Cerebellar nuclear complex (tissue), 1 donor: ENCODE measurements at places on chromosomes 12 and 14.

- no peak for DNase-seq
Measured at GRCh38 chr12:69055280-69055679, 122.3 kb upstream of the CPM start.

- DNase-seq: no peak
Measured at GRCh38 chr14:73997944-73998447, 21.1 kb downstream of the ENTPD5 start.

DNA sequence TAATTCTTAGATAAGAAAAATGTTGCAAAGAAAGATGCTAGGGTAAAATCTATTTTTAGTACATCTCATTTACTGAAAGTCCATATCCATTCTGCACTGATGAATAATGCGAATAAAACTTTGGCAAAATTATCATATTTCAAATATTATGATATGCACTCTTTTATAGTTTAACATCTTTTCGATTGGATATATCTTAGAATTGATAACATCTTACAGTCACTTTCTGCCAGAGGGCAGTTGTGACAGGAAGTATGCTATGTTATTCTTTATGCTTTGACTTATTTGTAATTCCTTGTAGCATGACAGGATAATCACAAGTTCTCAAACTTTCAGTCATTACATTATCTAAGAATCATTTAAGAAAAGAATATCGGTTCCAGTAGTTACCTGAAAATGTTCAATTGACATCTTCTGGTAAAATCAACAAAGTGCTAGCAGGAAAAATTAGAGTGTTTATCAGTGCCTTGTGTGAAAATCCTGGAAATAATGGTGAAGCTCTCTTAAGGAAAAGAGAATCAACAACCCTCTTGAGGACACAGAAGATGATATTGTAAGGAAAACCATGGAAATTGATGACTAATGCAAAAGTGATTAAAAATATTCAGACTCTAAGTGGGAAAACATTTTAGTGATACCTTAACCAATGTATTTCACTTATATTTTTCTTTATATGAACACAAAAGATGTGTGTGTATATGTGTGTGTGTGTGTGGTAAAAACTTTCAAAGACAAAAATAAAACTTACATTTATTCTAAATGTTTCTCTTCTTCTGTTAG is 95.5 kb downstream of the SLC6A15 start:
- DNase-seq: no peak

DNA sequence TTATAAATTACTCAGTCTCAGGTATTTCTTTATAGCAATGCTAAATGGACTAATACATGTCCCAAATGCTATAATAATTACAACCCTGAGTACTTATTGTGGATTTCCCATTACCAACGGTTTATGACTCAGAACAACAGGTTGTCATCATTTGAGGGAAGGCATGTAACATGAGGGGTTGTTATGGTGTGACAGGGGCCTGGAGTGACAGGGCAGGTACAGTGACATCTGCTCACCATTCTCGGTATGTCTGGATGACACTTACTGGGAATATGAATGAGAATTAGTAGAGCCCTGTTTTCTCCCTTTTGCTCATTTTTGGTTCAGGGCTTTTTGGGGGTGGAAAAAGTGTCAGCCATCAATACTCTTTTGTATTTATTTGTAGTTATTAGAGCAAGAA is 36.2 kb upstream of the FERMT2 start:
- no peak for DNase-seq

DNA sequence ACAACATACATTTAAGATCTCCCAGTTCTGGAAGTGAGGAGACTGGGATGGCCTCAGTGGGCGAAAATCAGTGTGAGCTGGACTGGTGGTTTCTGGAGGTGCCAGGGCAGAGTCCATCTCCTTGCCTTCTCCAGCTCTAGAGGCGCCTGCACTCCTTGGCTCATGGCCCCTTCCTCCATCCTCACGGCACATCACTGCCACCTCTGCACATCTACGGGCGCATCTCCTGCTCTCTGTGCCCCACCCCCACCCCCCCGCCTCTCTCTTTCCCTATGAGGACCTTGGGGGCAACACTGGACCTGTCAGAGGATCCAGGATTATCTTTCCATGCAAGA is 62.8 kb upstream of the DIO3 start:
- no peak for DNase-seq

DNA sequence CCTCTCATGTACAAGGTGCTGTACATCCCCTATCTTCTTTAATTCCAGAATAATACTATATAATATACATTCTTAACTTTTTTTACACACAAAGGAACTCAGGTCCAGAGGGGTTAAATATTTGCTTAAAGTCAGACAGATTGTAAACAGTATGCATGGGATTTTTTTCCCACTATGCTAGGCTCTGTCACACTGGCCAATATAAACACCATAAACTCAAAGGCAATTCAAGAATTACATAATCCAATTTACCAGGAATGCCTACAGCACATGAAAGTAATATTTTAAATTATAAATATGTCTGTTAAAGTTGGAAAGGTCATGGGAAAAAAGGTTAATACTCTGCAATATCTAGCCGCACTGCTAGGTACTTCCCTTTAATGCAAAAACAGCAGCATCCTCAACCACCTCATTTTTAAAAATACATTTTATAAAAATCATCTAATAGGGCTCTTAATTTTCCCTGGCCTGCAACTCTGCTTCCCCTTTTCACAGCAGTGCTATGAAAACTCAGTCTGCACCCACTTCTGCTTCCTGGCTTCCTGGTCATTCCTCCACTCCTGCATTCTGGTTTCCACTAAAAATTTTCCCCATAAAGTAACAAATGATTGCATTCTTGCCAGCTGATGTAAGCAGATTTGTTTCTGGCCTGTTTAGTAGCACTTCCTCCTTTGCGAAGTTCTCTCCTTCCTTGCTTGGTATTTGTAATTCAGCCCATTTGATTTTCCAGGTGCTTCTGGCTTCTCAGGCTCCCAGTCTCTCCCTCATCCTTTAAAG is 128.1 kb downstream of the ITPR2 start:
- no peak for DNase-seq

DNA sequence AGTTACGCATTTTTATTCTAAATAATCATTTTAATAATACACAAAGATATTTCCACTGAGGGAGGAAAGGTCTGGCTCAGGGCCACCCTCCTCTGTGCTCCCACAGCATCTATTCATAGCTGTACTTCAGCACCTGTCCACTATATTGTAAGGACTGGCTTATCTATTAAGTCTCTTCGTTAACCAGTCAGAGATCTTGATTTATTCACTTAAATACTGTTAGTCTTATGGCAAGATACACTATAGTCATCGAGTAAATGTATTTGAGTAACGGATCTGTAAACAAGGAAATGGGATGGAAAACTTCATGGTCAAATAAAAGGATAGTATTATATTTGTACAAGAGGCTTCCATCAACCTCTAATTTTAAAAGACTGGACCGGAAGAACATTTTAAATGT is 54.6 kb downstream of the SPTLC2 start:
- DNase-seq: no peak

GRCh38 chr12:3644104-3644503 is 108.8 kb downstream of the CRACR2A start:
- DNase-seq: no peak

- DNase-seq: no peak
Measured at GRCh38 chr12:61694214-61694613, 566.0 kb upstream of the USP15 start.

GRCh38 chr14:50453869-50454268 is 57.2 kb upstream of the CDKL1 start:
- DNase-seq: no peak

GRCh38 chr12:98968896-98969295 is 323.8 kb downstream of the APAF1 start:
- DNase-seq: no peak

DNA sequence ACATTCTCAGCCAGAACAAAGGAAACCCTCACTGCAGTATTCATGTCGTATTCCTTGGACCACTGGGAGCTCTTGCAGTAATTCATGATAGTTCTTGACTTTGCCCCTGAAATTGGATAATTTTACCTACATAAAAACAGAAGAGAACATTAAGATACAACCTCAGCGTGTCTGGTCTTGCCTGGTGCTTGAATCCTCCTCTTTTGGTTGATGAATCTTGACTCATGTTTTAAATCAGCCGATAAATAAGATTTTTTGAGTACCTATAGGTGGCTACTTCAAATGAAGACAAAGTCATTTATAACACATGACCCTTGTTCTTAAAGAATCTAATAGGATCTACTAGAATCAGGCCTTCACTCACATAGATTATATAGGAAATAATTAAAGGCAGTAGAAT is 221.0 kb downstream of the PTPRO start:
- no peak for DNase-seq

- DNase-seq: no peak
Measured at GRCh38 chr14:99971941-99972747, 93.1 kb upstream of the EVL start.

DNA sequence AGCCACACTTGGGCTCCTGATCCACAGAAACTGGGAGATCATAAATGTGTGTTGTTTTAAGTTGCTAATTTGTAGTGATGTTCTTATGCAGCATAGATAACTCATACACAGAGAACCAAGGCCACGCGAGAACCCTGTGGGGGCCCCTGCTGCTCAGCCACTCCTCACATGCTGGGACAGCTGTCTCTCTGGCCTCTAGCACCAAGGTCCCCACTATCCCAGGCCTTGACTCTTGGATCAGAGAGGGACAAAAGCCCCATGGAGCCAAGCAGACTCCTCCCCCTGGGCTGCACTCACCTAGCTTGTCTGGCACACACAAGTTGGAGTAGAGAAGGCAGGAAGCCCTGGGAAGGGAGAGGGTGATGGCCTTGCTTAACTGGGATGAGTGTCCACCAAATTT is 11.3 kb downstream of the PLD4 start:
- DNase-seq: no peak

- DNase-seq: no peak
Measured at GRCh38 chr12:47296828-47297227, 217.1 kb upstream of the AMIGO2 start.

DNA sequence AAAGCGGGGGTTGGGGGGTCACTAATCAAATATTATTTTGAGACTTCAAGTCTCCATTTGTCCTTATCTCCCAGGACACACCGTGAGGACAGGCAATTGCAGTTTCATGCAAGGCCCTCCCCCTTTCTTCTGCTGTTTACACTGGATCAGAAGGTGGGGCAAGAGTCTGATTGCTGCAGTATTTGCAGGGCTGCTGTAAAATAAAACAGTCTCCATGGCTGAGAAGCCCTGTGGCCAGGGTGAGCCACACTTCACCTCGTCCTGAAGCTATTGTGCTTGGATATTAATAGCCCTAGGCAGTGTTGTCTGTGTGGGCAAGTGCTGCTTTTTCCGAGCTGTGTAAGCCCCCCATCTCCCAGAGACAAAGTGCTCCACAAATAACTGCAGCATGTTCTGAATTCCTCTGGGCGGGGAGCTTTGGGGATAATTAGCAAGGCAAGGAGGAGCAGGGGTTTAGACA is 187.4 kb upstream of the NTF3 start:
- no peak for DNase-seq

DNA sequence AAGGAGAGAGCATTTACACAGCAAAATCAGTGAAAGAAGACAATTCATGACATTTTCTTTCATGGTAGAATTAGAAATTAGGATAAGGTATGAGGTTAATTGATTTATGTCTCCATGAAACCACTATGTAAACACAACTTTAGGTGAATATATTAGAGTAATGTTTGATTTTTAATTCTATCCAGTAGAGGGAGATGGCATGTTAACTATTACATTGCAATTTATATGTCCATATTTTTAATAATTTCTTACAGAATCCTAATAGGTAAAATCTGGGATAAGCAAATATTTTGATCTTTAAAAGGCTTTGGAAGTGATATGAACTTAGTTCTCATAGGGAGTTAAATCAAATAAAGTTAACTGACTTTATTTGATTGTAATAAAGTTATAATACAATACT is 373.4 kb upstream of the PDE3A start:
- DNase-seq: no peak

DNA sequence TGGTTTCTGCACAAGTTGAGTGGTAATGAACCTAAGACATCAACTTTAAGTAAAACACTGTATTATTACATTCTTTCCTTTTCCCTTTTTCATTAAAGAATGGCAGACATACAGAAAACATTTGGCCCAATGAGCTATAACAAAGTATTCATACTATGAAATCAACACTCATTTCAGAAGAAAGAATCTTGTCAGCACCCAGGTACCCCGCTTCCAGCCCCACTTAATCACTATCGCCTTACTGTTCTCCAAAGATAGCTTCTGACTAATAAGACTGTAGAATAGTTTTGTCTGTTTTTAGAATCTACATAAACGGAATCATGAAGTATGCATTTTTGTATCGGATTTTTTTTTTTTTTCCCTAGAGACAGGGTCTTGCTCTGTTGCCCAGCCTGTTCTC is 9.5 kb downstream of the CNTN1 start:
- DNase-seq: no peak

DNA sequence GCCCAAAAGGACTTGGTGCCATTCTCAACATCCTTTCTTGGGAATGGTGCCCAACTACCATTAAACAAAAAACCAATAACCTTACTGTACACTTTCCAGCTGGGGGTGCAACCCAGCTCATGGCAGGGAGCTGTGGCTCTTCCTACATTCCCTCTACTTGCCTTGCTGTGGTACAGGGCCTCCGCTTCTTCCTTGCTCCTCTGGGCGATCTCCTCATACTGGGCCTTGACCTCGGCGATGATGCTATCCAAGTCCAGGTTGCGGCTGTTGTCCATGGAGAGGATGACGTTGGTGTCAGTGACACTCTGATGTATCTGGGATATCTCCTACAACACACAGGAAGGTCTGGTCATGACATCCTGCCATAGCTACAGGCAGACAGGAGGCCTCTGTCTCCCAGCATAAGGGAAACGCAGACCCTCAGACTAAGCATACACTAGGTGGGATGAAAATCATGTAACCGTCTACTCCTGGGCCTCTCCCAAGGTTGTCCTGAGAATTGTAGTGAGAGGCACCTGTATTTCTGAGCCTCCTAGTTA is 3.9 kb downstream of the KRT2 start:
- no peak for DNase-seq

DNA sequence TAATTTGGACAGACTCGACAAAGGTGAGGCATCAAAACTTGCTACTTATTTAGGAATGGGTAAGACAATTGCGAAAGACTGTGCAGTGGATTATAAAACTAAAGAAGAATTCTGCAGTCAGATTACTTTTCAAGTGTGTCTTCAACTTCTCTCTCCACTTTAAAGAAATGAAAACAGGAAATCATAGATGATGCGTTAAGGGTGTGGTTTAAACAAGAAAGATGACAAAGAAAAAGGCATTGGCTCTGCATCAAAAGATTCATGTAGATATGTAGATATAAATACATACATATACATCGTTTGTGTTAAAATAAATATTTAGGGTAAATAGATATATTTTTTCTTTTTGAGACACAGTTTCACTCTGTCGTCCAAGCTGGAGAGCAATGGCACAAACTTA is 74.6 kb upstream of the PARP11 start:
- no peak for DNase-seq

GRCh38 chr14:53929871-53930715 is 26.5 kb downstream of the BMP4 start:
- no peak for DNase-seq
